ENCODE measurements at places on chromosomes 12 and 14.

DNA sequence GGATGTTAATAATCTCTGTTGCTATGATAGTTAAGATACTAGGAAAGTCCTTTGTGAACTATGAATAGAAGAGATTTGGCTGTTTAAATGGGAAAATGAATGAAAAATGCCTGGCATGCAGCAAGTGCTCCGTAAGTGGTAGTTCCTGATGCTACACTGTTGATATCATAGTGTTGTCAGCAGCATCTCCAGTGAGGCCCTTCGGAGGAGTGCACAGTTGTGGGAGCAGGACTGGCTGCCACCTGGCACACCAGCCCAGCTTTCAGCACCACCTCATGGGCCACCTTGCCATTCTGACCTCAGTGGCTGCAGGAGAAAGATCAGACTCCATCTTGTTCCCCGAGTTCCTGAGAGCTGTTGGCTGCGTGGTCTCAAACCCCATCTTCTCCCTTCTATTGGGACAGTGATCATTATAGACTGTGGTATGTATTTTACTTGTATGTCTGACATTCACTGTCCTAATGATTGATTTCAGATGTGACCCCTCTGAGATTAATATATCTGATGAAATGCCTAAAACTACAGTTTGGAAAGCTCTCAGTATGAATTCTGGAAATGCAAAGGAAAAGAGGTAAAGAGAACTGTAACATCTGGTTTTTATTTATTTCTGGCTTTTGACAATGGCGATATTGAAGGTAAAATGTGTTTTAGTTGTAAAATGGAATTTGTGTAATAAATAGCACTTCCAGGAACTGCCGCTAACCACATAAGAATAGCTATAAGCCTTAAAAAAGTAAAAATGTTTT is 80.9 kb downstream of the SLC4A8 start:
- no peak for DNase-seq

- no peak for DNase-seq
Observed at GRCh38 chr12:132495629-132496357, 5.8 kb downstream of the FBRSL1 start.

- no peak for DNase-seq
Observed at GRCh38 chr14:85198001-85198400, 331.9 kb upstream of the FLRT2 start.

DNA sequence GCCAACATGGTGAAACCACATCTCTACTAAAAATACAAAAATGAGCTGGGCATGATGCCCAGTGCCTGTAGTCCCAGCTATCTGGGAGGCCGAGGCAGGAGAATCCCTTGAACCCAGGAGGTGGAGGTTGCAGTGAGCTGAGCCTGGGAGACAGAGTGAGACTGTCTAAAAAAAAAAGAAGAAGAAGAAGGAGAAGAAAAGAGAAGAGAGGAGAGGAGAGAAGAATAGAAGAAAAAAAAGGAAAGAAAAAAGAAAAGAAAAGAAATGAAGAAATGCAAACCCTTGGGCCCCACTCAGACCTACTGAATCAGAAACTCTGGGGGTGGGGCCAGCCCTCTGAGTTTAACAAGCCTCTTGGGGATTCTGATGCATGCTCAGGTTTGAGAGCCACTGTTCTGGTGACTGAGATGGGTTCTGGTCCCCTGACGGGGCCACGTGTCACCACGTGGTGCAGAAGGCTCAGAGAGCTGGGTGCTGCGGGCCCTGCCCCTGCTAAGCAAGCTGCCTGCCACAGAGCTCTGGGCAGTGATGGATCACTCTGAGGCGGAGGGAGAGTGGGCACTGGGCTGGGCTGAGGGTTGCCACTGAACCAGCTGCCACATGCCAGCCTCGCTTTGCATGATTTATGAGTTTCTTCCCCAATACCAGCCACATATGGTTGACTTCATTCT is 37.5 kb downstream of the ERH start:
- DNase-seq, result no peak

- DNase-seq, result peak; percentile 61
Observed at GRCh38 chr14:79596551-79596950, 614.8 kb downstream of the DIO2 start.

DNA sequence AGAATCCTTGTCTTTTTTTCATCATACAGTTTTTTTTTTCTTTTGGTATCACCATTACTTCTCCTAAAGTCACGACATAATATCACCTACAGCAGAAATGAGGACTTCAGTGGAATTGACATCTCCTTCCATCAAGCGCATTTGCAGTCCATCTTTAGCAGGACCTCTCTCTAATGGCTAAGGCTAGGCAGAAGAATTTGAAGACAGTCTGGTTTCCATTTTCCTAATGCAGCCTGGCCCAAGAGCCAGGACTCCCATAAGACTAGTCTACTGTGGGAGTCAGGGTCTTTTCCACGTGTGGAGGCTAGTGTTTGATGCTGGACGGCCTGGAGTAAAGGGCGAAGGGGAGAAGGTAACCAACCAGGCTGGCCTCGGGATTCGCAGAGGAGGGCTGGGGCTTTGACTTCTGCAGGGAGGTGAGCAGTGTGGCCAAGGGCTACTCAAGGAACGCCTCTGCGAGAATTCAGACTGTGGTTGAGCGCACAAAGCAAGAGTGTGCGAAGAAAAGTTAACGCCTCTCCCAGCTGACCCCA is 769 bp upstream of the ZNF740 start:
- DNase-seq, result no peak

GRCh38 chr14:54653712-54654469 is 87.0 kb downstream of the SAMD4A start:
- DNase-seq, result peak; percentile 76

- DNase-seq, result no peak
Observed at GRCh38 chr14:23021889-23022442, 12.0 kb upstream of the C14orf93 start.

DNA sequence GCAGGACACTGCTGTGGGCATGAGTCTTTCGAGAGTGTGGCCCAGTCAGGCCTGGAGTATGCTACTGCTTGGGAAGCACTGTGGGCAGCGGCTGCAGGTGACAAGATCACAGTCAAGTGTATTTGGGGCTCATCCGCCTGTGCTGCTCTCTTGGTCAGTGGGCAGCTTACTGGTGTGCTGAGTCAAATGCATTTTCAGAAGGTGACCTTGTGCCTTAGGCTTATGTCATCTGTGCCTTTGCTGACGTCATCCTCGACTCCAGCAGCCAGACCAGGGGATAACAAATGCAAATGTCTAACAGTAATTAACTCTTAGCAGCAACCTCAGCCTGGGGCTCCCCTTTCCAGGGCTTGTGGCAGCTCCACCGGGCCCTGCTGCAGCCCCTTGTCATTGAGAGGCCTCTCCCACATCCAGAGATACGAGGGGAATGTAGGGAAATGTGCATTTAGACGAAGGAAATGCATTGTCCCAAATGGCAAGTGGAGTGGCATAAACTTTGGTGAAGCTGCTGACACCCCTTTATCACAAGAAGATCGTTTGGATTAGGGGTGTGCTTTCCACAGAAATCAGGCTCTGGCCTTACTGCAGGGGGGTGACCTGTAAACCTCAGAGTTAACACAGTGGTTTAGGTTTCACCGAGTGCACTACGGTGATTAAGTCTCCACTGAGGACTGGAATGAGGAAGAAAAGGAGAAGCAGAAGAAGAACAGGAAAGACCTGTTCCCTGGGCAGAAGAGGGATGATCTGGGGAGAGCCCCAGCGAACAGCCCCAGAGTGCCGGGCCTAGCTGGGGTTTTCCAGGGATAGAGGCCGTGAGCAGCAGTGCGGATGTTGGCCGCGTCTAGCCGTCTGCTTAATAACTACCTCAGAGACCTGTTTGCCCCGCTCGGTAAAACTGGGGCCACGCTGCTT is 39.7 kb downstream of the PSMA6 start:
- no peak for DNase-seq

GRCh38 chr14:95943699-95944098 is 67.1 kb downstream of the TUNAR start:
- DNase-seq, result no peak

DNA sequence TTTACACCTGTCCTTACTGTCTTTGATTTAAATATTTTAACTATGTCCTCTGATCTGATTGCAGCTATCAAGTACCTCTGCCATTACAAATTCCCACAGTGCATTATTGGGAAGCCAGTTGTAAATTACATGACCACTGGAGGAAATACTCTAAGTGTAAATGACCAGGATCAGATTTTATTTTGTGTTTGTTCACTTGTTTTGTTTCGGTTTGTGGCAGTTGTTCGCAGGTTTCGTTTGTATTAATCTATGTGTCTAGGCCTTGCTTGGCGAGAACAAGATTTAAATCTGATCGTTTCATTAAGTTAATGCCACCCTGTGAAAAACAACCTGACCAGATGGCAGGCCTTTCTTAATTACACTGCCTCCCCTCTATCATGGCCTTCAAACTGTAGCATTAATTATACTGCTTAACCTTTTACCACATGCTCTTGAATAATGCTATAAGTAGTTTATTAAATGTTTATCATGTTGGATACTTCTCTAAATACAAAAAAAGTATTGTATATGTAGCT is 990.1 kb downstream of the TMTC2 start:
- DNase-seq, result no peak

- no peak for DNase-seq
Observed at GRCh38 chr12:64120568-64120967, 101.5 kb downstream of the KICS2 start.

DNA sequence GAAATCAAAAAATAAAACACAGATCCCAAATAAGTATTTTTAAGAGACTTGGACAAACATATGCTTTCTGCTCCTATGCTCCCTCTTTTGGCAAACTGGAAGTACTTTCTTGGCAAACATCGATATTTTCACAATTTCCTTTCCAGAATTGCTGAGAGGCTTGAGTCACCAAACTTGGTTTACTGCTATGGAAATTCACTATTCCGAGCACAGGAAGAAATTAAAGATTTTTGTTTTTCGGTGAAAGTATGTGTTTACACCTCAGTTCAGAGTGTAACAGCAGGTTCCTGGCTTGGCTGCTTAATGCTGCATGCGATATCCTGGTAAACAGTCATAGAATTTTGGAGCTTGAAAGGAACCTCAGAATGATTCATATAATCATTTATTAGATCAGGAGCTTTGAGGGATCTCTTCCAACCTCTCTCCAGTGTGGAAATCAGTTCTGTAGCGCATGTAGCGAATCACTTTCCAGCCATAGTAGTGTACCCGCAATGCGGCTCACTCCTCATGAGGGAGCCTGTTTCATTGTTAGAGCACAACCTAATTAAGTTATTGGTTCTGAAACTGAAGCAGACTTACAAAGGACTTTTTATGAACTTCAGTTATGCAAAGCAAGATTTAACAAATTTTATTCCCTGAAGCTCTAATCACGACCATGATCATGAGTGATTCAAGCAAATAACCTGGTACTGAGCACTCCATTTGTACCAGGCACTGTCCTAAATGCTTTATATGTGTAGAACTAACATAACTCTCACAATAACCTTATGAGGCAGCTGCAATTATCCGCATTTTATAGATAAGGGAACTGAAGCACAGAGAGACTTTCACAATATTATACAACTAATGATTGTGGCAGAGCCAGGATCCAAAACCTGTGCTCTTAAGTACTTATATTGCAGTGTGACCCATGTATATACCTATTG is 56.4 kb upstream of the ATP2A2 start:
- DNase-seq, result peak; percentile 85

DNA sequence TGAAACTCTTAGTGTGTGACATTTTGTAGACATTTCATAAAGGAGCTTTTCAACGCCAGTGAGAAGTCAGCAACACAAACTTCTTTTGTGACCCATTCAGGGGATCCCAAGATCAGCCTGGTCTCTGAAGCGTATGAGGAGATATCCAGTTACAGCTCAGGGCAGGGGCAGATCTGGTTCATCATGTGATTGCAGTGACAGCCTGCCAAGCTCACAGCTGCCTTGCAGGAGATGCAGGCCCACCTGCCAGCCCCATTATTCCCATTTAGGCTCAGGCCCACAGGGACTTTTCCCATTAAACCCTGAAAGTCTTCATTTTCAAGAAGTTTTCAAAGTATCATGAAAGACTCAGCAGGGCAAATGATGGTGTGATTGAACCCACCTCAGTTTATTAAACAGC is 38.3 kb downstream of the SRGAP1 start:
- DNase-seq, result no peak

DNA sequence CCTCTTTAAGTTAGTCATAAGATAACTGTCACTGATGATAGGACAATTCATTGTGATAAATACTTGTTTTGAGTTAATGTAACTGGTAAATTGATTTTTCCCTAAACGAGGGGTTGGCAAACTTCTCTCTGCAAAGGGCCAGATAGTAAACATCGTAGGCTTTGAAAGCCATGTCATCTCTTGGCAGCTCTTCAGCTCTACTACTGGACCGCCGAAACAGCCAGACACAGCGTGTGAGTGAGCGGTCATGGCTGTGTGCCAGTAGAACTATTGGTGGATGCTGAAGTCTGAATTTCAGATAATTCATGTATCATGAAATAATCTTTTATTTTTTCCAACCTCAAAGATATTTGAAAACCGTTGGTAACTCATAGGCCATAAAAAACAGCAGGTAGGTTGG is 9.9 kb downstream of the PIWIL1 start:
- no peak for DNase-seq

DNA sequence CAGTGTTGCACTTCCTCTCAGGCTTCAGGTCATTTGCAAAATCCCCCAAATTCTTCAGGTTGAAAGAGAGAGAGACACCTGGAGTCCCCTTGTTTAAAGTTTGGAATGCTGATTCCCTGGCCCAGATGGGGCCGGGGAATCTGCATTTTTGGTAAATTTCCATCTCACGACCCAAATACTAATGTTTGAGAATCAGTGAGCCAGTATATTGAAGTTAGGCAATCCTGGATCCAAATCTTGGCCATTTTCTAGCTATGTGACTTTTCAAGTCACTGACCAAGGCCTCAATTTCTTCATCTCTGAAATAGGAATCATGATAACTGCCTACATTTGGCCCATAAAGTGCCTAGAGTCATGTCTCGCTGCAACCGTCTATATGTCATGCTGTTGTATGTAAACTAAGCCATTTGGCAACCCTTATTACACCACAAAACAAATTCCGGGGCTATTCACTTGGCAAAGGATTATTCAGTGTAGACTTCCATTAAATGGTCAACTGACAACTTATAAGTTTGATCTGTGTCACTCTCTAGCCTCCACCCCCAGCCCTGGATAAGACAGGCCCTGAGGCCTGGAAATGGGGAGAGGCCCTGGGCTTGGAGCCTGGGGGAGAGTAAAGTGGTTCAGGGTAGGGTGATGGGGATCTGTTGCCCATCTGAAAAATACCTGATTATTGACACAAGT is 3.7 kb upstream of the ZFP36L1 start:
- no peak for DNase-seq

Data from astrocyte of the cerebellum (primary cell).